ENCODE measurements at places on chromosomes 4 and X. TPM values are rescaled to one million over a fixed set of nuclear protein-coding genes. Genes with fewer than 3 reads are reported as not detected.
A peak's percentile ranks its signal among the peaks of the same experiment; 100 is the strongest.

The CFP gene
- polyA plus RNA-seq: 3.2 TPM

The GPR82 gene
- polyA plus RNA-seq: 0.13 TPM

- no peak for DNase-seq
Observed at GRCh38 chr4:108010167-108010566, 20.5 kb downstream of the HADH start.

The TCP11X2 gene
- 0.97 TPM for polyA plus RNA-seq

- DNase-seq: peak; percentile 86
Observed at GRCh38 chr4:189765301-189765700, 175.4 kb upstream of the FRG1 start.

- no peak for DNase-seq
Observed at GRCh38 chrX:12903646-12904045, 2.8 kb upstream of the TLR8 start.
